ENCODE measurements at places on chromosomes 4 and X.

GRCh38 chrX:132094164-132094563 is 33.7 kb downstream of the FRMD7 start:
- no peak for DNase-seq

DNA sequence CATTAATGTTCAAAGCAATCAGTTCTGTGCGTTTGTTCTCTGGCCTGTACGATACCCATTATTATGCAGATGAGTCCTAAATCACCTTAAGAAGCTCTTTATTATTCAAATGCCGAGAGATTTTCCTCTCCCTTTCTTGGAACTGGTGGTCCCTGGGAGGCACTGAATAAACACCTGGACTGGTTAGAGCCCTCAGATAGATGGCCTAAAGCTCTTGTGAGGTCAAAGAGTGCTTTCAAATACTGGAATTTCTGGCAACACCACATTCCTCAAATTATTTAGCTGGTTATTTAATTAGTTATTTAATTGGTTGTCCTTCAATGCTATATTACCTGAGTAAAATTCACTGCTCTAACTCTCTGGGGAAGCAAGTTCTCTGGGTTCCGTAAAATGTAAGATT is 3.0 kb downstream of the ARHGEF38 start:
- DNase-seq: no peak

- DNase-seq: no peak
Measured at GRCh38 chr4:48035952-48036351, 19.4 kb downstream of the NIPAL1 start.

DNA sequence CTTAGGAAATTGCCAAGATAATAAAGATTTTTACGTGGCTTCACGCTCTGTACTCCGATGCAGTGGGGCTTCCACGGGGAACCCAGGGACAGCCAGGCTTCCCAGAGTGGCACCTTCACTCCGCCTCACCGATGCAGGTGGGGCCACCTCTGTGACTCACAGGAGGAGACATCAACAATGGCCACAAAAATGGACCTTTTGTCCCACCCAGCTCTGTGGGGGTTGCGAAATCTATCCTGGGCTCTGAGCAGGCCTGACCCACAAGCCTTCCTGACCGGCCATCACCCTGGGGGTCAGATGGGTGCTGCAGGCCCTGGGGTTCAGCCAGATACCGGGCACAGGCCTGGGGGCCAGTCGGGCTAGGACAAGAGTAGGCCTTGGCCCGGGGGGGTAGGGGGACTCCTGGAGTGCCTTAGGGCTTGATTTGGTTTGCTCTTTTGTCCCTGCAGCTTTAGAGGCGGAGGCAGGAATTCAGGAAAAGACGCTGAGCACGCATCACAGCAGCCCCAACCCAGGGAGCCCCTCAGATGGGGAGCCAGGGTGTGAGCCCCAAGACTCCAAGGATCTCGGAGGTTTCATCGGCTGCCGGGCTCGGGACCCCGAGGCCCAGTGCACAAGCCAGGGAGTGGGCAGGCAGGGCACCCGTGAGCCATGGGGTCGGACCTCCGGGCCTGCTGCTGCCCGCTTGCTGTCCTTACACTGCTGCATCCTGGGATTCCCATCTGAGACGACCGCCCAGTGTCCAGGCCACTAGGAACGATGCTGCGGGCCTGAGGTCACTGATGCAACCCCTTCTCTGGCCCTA is 136.5 kb upstream of the NKX1-1 start:
- no peak for DNase-seq

- no peak for DNase-seq
Measured at GRCh38 chr4:179521952-179522351, 2079.7 kb upstream of the AGA start.

- DNase-seq: no peak
Measured at GRCh38 chr4:108901291-108901690, 138.4 kb upstream of the ETNPPL start.

DNA sequence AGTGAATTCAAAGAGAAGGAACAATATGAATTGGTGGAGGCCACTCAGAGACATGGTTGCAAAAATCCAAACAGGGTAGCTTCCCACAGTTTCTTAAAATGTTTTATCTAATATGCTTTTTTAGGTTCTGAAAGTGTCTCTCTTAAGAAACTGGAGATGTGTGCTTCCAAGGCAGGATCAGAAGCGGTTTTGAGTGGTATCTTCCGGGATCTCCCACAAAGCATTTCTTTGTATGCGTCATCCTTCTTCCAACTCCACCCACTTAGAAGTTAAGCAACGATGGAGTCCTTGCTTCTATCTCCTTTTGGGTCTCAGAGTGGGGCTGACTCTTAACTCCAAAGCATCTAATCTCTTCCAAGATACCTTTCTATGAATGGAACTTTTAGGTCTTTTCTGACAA is 196.7 kb downstream of the MID1 start:
- no peak for DNase-seq

GRCh38 chr4:137125011-137125410 is 407.3 kb downstream of the PCDH18 start:
- DNase-seq: no peak

DNA sequence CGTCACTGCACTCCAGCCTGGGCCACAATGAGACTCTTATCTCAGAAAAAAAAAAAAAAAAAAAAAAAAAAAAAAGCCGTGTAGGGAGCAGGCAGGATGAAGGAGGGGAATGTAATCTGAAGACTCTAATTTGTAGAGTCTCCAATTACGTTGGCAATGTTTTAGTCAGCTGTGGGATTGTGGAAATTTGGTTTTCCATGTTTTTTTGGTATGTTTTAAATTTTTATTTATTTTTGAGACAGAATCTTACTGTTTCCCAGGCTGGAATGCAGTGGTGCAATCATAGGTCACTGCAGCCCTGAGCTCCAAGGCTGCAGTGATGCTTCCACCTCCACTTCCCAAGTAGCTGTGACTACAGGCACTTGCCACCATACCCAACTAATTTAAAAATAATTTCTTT is 56.5 kb downstream of the NSD2 start:
- DNase-seq: no peak

DNA sequence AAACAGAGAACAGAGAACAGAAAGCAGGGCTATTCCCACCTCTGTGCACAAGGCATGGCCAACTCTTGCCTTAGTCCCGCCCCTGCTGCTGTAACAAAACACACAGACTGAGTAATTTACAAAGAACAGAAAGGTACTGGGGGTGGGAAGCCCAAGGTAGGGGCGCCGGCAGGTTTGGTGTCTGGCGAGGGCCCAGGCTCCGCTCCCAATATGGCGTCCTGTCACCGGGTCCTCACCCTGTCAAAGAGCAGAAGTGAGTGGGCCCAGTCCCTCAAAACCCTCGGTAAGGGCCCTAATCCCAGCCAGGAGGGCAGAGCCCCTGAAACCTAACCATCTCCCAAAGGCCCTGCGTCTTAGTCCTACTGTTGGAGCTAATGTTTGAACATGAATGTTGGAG is 71.0 kb downstream of the FAM53A start:
- DNase-seq: no peak

DNA sequence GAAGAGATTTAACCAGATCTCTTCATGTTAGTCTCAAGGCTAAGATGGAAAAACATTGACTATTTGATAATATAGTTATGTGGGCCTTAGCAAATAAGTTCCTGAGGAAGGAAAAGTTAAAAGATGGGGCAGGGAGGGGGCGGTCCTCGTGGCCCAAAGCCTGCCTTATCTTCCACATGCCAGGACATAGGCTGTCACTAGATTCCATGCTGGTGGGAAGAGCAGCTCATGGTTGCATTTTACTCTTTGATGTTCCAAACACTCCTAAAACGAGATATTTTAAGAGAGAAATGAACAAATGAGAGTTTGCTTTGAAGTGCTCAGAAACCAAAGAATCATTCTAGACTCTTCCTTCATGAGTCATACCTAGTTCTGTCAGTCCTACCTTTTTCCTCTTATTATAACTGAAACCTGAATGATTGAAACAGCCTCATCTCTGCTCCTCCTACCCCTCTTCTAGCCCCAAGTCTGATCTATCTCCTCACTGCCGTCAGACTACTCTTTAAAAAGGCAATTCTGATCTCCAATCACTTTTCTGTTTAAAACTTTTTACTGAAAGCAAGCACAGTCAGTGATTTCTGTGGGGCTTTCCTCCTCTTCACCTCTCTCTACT is 25.1 kb downstream of the RAB9B start:
- no peak for DNase-seq

DNA sequence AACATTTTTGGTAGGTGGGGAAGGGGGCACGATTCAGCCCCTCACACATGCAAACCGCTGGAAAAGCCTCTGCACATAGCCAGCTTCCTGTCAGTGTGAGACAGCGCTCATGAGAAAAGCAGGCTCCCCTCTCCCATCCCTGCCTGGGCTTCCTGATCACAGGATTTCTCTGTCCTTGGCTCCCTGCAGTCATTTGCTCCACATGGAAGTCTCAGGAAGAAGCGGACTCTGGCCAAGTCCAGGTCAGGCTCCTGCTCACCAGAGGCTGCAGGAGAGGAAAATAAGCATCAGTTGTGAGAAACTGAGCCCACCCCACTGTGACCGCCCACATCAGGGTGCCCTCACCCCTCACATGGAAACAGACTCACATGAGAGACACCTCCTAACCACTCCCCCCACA is 664.3 kb upstream of the TENM3 start:
- DNase-seq: no peak

DNA sequence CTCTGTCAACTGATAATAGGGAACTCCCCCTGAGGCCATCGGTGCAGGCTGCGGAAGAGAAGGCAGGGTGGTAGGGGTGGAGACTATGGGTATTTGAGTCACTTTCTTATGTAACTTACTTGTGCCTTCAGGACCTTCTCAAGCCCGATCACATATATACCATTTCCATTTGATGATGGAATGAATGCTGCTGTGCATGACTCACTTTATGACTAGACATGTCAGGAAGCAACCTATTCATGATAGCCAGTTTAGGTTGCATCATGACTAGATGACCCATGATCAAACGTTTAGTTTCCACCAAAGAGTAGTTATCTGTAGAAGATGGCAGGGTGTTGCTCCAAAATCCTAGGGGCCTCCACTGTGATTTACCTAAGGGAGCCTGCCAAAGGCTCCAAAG is 435.5 kb downstream of the DTHD1 start:
- DNase-seq: no peak

GRCh38 chr4:136651932-136652331 is 880.4 kb downstream of the PCDH18 start:
- no peak for DNase-seq

DNA sequence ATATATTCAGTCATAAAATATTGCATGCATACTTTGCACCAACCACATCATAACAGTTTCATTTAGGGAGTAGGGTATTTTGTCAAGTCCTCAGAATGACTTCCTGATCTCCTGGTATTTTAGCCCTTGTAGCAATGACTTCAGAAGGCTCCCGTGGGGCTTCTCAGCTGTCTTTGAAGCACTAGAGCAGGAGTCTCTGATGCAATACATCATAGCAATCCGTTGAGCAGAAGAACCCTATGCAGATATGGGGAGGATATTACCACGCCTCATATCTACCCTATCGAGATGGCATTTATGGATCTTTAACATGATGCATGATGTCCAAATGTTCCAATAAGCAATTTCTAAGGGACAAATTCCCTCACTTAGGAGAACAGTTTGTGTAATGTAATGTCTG is 373.7 kb upstream of the FTHL17 start:
- DNase-seq: no peak

- DNase-seq: no peak
Measured at GRCh38 chr4:60589425-60589824, 610.7 kb upstream of the ADGRL3 start.

DNA sequence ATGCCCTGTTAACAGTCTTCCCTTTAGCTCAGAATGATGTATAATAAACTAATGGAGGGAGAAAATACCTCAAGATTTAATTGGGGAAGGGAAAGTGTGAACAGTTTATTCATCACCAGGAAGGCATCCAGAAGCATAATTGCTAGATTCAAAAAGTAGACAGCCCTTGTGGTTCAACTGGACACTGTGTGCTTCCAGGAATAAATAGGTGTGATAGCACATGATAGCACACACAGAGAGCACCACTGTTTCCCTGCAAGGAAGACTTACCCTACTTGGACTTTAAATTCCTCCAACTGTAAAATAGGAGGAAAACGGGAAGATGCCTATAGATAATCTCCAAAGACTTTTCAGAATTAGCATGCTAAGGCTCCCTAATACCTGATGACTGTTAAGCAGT is 27.8 kb downstream of the SLC39A8 start:
- DNase-seq: no peak

DNA sequence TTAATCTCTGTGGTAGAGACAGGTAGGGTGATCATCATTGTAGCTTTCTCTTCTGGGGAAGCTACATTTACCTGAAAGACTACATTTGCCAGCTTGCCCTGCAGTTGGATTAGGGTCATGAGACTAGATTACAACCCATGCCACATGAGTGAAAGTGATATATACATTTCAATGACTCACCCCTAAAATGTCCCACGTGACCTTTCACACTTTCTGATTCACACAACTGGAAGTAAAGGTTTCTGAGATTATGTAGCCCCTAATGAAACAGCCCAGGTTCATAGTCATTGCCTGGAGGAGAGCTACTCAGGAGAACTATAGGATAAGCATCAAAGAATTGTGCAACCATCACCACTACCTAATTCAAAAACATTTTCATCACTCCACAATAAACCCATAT is 17.8 kb downstream of the PDCL2 start:
- no peak for DNase-seq

DNA sequence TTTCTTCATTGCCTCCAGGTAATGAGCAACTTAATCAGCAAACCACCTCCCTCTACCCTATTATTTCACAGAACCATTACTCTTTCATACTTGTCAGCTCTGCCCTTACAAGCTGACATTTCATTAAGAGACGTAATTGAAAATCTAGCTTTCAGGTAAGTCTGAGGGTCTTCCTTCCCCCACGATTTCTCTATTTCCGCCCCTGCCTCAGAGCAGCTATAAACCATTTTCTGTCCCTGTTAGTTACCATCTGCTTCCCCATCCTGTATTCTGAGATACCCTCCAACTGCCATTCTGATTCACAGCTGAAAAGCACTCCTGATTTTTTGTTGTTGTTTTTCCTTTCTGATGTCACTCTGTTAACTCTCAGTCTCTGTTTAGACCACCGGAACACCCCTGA is 37.1 kb downstream of the SH3RF1 start:
- DNase-seq: no peak

- DNase-seq: no peak
Measured at GRCh38 chr4:131613086-131613823, 1535.8 kb upstream of the PCDH10 start.

DNA sequence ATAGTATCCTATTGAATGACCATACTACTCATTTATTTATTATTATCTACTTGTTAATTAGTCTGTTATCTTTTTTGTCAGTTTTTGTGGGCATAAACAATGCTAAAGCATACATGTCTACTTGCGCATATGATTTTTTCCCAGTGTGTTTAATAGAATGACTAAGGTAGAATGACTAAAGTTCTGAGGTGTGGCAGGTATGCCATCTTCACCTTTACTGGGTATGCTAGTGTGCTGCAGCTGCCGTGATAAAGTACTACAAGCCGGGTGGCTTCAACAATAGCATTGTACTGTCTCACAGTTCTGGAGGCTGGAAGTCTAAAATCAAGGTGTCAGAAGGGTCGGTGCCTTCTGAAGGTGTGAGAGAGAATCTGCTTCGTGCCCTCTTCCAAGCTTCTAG is 19.2 kb downstream of the CD38 start:
- DNase-seq: no peak

DNA sequence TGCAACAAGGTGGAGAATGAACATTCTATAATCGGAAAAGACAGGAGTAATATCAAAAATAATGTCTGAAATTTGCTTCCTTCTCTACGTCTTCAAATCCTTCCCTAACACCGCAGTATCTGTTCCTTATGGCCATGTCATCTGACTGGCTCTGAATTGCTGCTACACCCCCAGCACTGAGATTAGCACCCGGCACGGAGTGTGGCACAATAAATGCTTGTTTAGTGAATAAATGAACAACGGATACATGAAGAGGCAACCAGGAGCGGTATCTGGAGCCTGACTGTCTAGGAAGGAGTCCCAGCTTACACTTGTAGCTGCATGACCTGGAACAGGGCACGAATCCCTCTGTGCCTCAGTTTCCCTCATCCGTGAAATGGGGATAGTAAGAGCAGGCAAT is 164.3 kb downstream of the AFAP1 start:
- DNase-seq: no peak

All from C1 segment of cervical spinal cord (tissue), 14 donors.